A549 (cell line): ENCODE measurements at places on chromosomes 2 and 18. TPM values are rescaled to one million over a fixed set of nuclear protein-coding genes. Genes with fewer than 3 reads are reported as not detected.

AOX1 gene
- polyA plus RNA-seq = 4.8 to 6.6 TPM (median 5.4 TPM) in 3 replicates

METTL21A gene
- 26.1 to 27.3 TPM (median 26.9 TPM) in 3 replicates for polyA plus RNA-seq

EMILIN2 gene
- 6.1 to 7.8 TPM (median 6.7 TPM) in 3 replicates for polyA plus RNA-seq

PLEKHB2 gene
- polyA plus RNA-seq = 54.4 to 57.5 TPM (median 57.0 TPM) in 3 replicates

SPDYA gene
- 0.14 to 0.34 TPM (median 0.24 TPM) in 3 replicates for polyA plus RNA-seq

MEP1B gene
- polyA plus RNA-seq = 0.04 TPM in 1 of 3 replicates, not detected in the others

SLC5A7 gene
- polyA plus RNA-seq = not detected in 3 replicates

RAPGEF4 gene
- 0.08 to 0.29 TPM (median 0.18 TPM) in 3 replicates for polyA plus RNA-seq

SFXN5 gene
- polyA plus RNA-seq = 18.2 to 20.4 TPM (median 19.6 TPM) in 3 replicates

ZNF396 gene
- polyA plus RNA-seq = 0.76 to 1.1 TPM (median 0.94 TPM) in 3 replicates

IL36RN gene
- polyA plus RNA-seq = not detected in 3 replicates

C1D gene
- polyA plus RNA-seq = 57.5 to 69.8 TPM (median 62.5 TPM) in 3 replicates

SNED1 gene
- polyA plus RNA-seq = 0.13 to 0.21 TPM (median 0.15 TPM) in 3 replicates

DNA sequence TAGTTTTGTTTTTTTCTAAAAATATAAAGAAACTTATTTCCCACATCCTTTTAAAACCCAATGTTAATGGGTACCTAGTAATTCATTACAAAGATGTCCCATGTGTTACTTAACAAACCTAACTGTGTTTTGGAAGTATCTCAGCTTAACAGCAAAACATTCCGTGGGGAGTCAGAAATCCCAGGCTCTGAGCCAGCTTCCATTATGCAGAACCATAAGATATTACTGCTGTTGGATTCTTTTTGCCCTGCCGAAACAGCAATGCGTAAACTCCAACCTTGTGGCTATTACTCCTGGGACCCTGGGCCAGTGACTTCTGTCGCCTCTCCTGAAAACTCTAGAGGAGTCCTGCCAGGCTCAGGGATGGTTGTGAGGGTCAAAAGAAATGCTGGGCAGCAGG, 174.1 kb downstream of the UXS1 start:
- DNase-seq = no peak

- no peak for DNase-seq
These were observed 33.7 kb upstream of the ACVR1C start for GRCh38 chr2:157662401-157662800.

DNA sequence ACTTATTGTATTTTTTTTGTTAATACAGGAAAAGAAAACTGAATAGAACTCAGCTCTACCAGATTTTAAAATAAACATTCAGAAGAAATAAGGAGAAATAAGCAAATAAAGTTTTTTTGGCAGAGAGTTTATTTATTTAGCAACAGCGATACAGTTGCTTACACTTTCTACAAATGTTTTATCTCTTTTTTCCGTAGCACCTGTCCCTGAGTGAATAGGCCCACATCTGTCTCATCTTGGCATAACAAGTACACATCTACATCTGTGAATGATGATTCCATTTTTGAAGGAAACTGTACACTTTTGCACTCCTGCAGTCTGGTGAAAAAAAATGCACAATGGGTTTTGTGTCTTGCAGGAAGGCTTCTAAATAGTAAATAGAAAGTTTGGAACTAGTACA, 783.6 kb upstream of the ZEB2 start:
- no peak for DNase-seq

DNA sequence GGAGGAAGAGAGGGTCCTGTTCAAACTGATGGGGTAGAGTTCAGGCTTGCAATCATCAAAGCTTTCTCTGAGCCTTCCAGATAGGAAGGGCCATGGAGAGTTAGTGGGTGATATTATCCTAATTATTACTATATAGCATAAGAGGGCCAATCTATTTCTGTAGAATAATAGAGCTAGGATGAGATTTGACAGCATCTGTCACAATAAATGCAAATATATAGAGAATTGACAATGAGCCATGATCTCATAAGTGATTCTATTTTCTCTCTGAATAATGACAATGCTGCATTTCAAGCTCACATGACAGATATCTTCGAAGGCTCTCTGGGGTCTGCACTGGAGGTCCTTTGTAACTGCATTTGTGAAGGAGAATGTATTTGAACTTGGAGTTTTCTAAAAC, 521.9 kb upstream of the CELF4 start:
- DNase-seq = no peak

- no peak for DNase-seq
These were observed 176.8 kb upstream of the ALKAL2 start for GRCh38 chr2:464562-465309.

- no peak for DNase-seq
These were observed 497.9 kb upstream of the FANCL start for GRCh38 chr2:58739033-58739432.

DNA sequence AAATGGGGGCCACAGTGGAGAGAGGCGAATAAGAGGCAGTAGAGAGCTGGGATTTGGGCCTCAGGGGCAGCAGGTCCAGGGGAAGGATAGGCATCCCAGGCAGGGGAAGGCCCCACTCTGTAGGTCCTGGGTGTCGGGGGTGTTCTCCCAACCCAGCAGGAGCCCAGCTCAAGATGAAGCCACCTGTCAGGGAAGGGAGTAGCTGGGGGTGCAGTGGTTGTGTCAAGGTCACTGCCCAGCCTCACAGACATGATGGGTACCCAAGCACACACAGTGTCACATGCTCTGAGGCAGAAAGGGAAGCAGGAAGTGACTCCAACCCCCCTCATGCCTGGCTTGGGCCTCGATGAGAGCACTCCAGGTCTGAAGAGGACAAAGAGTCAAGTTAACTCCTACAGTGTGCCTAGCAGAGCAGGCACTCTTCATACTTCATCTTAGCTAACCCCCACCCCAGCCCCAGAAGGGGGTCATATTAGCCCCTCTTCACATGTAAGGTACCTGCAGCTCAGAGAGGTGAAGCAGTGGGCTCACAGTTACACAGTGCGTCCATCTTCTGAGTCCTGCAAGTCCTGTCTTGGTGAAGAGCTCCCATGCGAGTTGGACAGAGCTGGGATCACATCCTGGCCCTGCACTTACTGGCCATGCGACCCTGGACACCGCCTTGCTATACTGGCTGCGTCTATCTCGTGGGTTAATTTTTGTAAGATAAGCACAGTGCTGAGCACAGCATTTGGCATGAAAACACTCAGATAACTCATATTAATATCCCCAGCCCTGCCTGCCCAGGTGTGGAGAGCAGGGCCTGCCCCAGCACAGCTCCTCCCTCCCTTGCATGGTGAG, 72.6 kb upstream of the DAPL1 start:
- no peak for DNase-seq

- DNase-seq = no peak
These were observed 15.0 kb upstream of the GPR17 start for GRCh38 chr2:127630864-127631540.

DNA sequence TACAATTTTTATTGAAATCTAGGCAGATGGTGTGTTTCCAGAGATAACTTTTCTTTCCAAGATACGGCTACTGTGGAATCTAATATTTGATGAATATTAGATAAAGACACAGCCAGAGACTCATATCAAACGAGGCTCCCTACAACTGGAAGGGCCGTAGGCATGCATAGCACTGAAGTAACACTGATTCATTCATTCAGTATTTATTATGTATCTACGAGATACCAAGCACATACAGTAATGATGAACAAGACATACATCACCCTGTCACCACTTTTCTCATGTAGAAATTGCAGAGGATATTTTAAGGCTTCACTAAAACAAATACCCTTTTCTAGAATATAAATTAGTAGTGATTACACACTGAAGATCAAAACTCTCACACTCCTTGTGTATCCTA, 74.5 kb downstream of the KCTD18 start:
- no peak for DNase-seq

- DNase-seq = no peak
These were observed 5.2 kb downstream of the COPS8 start for GRCh38 chr2:237090906-237091305.

- no peak for DNase-seq
These were observed 480.9 kb upstream of the TMEFF2 start for GRCh38 chr2:192675681-192676080.

- no peak for DNase-seq
These were observed 294.9 kb upstream of the STON1 start for GRCh38 chr2:48235076-48235475.

GRCh38 chr2:152710713-152711112, 6.5 kb downstream of the PRPF40A start:
- no peak for DNase-seq

DNA sequence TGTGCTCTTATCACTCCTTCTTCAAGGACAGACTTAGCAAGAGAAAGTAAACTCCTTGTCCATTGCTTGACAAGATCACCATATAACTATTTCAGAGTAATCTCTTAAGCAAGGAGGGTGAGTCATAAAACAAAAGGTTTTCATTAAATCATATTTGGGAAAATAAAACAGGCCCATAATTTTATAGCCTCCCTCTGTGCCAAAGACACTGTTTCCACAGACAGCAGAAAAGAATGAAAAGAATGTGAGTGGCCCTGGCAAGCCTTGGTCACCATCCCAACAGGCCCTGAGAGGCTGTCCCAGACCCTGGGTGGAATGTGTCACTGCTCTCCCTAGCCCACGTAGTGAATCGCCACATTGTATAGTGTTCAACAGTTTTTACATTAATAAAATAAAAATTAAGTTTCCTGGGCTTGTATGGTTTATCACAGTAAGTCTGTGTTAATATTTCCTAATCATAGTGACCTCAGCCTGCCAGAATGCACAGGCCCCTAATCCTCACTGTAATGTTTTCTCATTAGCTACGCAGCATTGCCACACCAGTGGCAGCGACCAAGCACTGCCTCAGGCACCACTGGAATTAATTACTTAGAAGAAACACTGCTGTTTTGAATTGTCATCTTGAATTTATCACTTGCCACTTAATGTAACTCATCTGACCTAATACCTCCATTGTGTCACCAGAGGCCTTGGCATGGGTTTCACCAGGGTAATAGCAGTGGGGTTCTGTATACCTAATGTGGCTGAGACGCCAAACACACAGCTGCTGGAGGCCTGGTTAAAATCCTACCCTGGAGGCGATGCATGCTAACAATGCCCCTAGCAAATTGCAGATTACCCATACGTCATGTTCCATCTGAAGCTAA, 401.9 kb downstream of the LNPK start:
- DNase-seq = no peak

DNA sequence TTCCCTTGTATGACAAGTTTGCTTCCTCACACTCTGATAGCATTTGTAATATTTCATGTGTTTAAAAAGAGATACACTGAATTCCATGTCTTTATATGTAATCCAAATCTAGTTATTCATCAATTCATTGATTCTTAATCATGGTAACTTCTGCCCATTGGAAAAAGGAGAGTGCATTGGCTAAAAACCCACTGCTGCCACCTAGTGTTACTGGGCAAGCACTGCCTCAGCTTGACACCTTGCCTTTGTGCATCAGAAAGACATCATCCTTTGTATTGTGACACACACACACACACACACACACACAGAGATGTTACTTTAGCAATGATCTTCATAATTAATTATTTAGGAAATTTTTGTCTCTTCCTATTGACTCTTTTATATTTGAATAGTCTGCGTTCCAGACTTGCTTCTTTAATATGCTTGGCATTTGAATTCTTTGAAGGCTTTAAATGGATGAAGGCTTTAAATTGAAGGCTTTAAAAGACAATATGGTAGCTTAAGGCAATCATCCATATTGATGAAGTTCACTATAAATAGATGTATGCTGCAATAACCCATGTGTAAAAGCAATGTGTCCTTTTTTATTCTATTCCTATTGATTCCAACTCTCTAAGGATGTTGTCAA, 414.2 kb upstream of the CHST9 start:
- DNase-seq = peak; percentile 39

DNA sequence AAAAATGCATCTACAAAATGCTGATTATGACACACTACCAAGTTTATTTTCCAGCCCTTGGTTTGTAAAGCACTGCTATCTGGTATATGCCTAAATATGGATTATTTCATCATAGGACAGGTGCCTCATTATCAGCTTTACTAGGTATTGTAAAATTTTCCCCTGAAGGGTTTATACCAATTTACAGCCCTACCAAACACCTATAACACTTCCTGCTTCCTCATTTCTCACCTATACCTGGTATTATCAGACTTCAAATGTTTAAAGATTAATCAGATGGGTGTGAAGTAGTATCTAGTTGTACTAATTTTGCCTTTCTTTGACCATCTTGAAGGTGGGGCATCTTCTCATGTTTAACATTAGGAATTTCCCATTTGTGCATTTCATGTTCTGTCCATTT, 26.8 kb downstream of the RMND5A start:
- DNase-seq = no peak

- DNase-seq = no peak
These were observed 11.5 kb upstream of the PNPT1 start for GRCh38 chr2:55705027-55705653.

- DNase-seq = no peak
These were observed 865.6 kb upstream of the ID2 start for GRCh38 chr2:7816233-7816632.

- no peak for DNase-seq
These were observed 40.0 kb downstream of the DNMT3A start for GRCh38 chr2:25301453-25302352.

- DNase-seq = no peak
These were observed 55.7 kb downstream of the ZC3H8 start for GRCh38 chr2:112199188-112199587.

GRCh38 chr2:187775196-187775595, 221.0 kb upstream of the TFPI start:
- no peak for DNase-seq

GRCh38 chr2:105468582-105469042, 69.8 kb upstream of the FHL2 start:
- DNase-seq = no peak

DNA sequence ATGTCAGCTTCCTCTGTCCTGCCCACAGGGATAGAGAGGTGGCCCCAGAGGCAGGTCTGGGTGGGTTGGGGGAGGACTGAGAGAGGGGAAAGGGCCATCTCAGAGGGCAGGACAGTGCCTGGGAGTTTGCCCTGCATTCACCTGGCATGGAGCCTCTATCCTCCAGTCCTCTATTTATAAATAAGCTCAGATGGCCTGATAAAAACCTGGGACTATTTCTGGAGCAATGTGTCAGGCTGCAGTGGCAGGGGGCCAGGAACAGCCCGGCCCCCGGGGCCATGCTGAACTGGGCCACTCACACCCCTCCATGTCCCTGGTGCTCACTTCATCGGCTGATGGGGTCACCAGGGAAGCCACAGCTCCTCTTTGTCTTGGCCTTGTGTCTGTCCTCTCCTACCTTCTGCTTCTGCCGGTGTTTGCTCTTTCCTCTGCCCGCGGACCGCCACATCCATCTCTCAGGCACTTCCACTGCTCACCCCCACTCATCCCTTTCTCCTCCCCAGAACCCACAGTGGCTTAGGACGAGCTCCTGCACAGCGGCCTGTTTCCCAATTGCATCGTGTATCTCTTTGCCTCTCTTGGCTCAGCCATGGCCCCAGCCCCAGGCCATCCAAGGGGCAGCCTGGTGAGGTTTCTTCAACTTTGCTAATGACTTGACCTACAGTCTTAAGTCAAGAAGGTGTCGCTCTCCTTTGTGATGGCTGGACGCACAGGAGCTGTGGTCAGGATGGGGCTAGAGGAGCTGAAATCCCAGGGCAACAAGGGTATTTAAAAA, 38.8 kb downstream of the SCTR start:
- DNase-seq = no peak

GRCh38 chr2:125680809-125681208, 975.1 kb upstream of the GYPC start:
- DNase-seq = no peak
